Stomach (tissue), 19 donors: ENCODE measurements at places on chromosomes 13 and 19. TPM values are rescaled to one million over a fixed set of nuclear protein-coding genes. Genes with fewer than 3 reads are reported as not detected.
A peak's percentile ranks its signal among the peaks of the same experiment; 100 is the strongest.

RGS9BP gene
- total RNA-seq: 1.2 TPM

GPR18 gene
- total RNA-seq: not detected

ZNF540 gene
- 6.4 TPM for total RNA-seq

CD37 gene
- total RNA-seq: not detected

LRRC4B gene
- total RNA-seq: 1.7 TPM

ZNF230 gene
- total RNA-seq: 4.1 TPM

OR4F17 gene
- not detected for total RNA-seq

TEKTIP1 gene
- not detected for total RNA-seq

ZNF793 gene
- total RNA-seq: 13.4 TPM

OR7A5 gene
- not detected for total RNA-seq

SLITRK6 gene
- total RNA-seq: 0.87 TPM

- DNase-seq: peak; percentile 59
Measured at GRCh38 chr13:51632591-51633362, 48.5 kb downstream of the WDFY2 start.

- DNase-seq: no peak
Measured at GRCh38 chr19:35225951-35226350, 2.6 kb downstream of the FAM187B start.

- peak; percentile 60 for DNase-seq
Measured at GRCh38 chr19:55590617-55591016, 8.7 kb downstream of the FIZ1 start.

DNA sequence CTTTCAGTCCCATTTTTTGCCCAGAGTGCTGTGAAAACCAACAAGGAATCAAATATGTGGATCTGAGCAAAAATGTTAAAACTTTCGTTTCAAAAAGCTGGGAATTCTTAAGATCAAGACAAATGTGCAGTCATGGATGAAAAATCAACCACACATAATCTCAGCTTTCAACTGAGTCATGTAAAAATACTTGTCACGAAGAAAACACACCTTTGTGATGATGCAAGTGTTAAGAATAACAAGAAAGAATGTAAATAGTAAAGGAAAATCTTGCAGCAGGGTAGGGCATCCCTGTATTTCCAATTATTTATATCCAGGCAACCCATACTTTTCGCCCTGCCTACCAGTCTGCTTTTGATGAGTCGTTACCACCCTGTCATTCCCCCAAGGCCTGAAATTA, 27.4 kb upstream of the DCLK1 start:
- no peak for DNase-seq

DNA sequence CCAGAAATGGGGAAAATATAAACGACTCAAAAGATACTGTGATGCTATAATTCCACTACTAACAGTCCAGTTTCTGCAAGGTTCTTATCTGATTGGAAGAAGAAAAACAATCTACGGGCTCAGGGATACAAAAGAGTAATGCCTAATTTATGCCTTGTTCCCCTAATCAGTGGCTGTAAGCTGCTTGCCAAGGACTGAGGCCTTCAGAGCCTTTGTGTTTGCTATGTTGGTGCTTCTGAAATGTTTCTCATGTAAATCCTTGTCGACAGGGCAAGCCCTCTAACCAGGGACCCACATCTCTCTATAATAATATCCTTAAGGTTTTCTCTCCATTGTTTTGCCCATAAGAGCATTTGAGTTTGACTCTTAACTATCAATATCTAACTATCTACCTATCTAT, 89.7 kb upstream of the CLDN10 start:
- DNase-seq: no peak

- no peak for DNase-seq
Measured at GRCh38 chr13:32105653-32106313, 74.2 kb downstream of the FRY start.

- peak; percentile 61 for DNase-seq
Measured at GRCh38 chr13:53150568-53150967, 122.0 kb downstream of the OLFM4 start.

GRCh38 chr19:36686365-36687213, 823 bp upstream of the ZNF567 start:
- DNase-seq: no peak

DNA sequence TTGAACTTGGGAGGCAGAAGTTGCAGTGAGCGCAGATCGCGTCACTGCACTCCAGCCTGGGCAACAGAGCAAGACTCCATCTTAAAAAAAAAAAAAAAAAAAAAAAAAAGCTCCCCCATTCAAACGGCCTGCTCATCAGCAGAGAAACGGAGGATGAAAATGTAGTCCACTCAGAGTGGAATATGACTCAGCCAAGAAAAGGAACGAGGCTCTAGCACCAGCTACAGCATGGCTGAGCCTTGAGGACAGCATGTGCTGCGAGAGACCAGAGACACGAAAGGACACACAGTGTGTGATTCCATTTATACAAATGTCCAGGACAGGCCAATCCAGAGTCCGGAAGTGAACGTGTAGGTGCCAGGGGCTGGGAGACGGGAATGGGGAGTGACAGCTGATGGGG, 18.1 kb upstream of the MIER2 start:
- DNase-seq: no peak

GRCh38 chr19:2782329-2782935, 641 bp downstream of the SGTA start:
- peak; percentile 20 for DNase-seq

- no peak for DNase-seq
Measured at GRCh38 chr13:35832551-35832950, 298.6 kb downstream of the DCLK1 start.

DNA sequence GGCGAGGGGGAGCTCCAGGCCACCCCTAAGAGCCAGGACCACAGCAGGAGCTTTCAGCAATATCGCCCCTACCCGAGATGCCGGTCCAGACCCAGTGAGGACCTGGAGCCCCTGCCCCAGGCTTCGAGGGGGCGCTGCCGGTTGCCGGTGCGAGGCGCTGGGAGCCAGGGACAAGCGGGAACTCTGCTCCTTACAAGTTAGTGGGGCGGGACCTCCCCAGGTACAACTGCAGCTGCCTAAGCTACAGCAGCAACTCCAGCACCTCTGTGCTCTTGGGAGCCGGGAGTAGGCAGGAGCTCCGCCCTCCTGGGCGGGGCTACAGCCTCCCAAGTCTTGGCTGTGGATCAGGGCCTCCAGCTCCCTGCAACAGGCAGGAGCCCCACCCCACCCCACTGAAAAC, 15.2 kb upstream of the TSC22D1 start:
- peak; percentile 8 for DNase-seq

- DNase-seq: no peak
Measured at GRCh38 chr13:112469071-112469745, 93.1 kb downstream of the SPACA7 start.

- DNase-seq: no peak
Measured at GRCh38 chr13:30300596-30300995, 6.8 kb downstream of the KATNAL1 start.

GRCh38 chr13:72728290-72728605, 525 bp downstream of the BORA start:
- no peak for DNase-seq

GRCh38 chr13:24263632-24264031, 45.7 kb upstream of the C1QTNF9 start:
- no peak for DNase-seq

DNA sequence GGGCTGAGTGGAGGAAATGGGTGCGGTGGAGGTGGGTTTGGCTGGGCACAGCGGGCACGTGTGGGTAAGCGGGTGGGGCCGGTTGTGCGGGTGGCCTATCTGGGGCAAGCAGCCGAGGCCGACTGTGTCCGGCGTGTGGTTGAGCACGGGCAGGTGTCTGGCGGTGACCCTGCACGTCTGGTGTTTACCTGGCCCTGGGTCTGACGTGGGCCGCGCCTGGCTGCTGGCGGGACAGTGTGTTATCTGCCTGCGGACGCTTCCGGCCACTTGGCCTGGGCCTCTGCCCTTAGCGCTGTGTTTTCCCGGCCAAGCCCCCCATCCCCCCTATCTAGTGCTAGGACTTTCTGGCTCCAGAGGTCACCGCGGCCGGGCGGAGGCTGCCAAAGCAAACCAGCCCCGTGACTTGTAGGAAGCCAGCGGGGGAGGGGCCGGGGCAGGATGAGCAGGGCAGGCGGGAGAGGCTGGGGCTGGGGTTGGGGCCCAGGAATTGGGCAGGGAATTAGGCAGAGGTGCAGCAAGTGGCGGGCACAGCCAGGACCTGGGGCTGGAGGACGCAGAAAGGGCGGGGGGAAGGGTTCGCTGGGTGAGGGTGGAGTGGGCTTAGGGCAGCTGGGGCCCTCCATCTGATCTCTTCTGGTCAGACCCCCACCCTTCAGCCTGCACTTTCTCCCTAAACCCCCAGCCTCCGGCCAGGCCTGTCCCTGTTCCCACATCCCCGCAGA, 534 bp upstream of the HPN start:
- peak; percentile 96 for DNase-seq

GRCh38 chr13:44157606-44158005, 216.0 kb upstream of the SERP2 start:
- DNase-seq: no peak

- peak; percentile 98 for DNase-seq
Measured at GRCh38 chr19:58009666-58010301, 7.2 kb upstream of the ZNF606 start.

DNA sequence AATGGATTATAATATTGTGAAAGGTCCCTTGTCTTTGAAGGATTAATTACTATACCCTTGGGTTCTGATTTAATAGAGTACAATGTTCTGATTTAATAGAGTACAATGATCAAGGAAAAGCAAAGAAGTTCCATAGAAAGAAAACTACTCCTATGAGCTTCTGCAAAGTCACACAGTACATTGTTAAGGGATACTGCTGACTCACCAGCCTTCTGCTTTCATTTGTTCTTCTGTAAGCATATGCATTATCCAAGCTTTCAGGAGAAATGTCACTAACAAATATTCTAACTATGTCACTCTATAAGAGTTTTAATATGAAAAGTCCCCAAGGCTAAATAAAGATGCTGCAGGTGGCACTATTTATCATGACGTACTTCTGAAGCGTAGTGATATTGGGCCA, 396.7 kb downstream of the RFC3 start:
- no peak for DNase-seq

- DNase-seq: no peak
Measured at GRCh38 chr13:47764817-47765216, 236.3 kb downstream of the SUCLA2 start.

DNA sequence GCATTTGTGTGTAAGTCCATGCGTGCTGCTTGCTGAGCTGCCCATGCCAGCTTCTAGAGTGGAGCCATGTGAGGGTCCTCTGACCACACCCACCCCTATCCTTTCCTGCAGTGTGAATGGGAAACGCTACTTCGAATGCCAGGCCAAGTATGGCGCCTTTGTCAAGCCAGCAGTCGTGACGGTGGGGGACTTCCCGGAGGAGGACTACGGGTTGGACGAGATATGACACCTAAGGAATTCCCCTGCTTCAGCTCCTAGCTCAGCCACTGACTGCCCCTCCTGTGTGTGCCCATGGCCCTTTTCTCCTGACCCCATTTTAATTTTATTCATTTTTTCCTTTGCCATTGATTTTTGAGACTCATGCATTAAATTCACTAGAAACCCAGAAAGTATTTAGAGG, 10.3 kb downstream of the TBCB start:
- DNase-seq: no peak

DNA sequence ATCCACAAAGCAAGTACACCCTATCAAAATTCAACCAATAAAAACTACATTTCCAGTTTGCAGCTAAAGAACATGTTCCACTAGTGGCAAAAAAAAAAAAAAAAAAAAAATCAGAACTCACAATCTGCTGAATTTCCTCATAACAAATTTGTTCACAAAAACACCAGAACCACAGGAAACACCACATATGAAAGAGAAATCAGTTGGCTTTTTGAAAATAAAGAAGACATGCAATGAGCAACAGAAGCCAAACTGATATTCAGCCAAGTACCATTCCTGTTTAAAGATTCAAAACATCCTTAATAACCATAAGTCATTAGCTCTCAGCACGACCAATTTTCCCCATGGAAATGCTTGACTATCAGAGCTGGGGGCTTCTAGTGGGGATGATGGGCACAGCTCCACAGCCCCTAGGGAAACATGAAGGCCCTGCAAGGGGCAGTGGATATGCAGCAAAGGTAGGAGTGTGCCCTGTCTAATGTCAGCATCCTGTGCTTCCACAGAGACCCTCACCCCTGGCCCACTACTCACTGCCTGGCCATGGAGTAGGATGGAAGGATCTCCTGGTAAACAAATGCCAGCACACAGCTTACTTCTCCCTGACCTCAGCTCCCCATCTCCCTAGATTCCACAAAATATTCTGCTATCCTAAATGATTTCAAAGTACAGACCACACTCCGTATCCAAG, 74.0 kb upstream of the DOCK9 start:
- DNase-seq: no peak

DNA sequence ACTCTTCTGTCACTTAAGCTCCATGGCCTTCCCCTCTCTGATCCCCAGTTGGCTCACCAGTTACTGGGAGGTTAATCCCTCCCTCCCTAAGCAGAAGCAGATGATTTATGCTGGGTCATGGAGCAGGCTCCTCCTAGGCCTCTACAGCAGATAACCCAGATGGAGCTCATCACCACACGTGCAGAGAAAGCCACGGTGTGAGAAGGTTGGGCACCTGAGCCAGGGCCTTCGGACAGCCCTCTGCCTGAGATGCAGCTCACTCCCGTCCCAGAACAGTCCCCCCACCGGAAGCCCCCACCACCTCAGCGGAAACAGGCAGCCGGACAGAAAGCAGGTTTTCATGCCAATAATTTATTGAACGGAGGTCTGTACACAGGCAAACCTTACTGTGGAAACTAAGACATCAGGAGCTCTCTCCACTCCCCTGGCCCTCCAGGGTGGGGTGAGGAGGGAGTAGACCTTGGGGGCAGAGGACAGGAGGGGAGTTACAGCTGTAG, 9.8 kb downstream of the ZNF526 start:
- DNase-seq: no peak
